Neuronal stem cell (in vitro differentiated cells): ENCODE measurements at places on chromosomes 1 and 21.

DNA sequence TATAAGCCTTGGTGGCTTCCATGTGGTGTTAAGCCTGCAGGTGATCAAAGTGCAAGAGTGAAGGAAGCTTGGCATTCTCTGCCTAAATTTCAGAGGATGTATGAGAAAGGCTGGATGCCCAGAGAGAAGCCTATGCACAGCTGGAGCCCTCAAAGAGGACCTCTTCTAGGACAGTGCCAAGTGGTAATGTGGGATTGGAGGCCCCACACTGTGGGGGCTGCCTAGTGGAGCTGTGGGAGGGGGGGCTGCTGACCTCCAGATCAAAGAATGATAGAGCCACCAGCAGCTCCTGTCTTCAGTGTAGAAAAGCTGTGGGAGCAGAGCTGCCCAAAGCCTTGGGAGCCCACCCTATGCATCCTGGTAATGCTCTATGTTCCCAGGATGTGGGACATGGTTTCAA lies 1512.7 kb upstream of the TPTE start:
- no peaks in the 10 kb centered on the region for H3K27me3 ChIP-seq
- no peaks in the 10 kb centered on the region for H3K4me1 ChIP-seq
- H3K27ac ChIP-seq = no peak overlapping the region

- DNase-seq = no peak
- peaks cover 2% of the 10 kb centered on the region for H3K36me3 ChIP-seq
- no peak overlapping the region for H3K4me3 ChIP-seq
- H3K27ac ChIP-seq = no peak overlapping the region
Observed at GRCh38 chr1:169460191-169460833, 25.4 kb downstream of the SLC19A2 start.

DNA sequence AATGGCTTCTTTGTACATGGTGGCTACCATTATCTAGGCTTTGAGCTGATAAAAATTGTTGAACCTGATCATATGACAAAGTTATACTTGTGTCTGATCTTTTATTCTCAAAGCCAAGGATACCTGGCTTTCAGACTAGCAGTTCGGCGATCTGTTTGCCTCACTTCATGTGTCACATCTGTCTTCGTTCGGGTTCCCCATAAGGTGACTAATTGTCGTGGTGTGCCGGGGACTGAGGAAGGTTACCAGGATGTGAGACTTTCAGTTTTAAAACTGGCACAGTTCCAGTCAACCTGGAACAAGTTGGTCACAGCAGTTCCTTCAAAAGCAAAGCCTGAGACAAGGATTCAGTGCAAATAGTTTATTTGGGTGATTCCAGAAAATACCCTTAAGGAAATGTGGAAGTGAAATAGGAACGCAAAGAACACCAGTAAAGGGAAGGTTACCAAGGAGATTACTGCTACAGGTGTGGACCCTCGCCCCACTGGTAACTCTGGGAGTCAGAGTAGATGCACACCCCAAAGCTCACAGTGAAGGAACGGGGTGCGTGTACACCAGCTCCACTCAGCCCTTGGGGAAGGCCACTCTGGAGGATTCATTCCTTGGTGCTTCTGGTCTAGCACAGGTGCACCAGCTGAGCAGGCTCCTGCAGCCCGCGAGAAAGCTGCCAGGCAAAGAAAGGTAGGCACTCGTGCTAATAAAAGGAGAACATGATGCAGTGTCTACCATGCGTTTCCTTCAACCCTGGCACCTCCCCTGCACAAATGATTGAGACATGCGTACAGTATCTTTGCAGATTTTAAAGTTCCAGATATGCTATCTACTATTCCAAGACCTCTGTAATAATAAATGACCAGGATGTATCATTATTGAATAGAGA lies 69.0 kb downstream of the VWA5B1 start:
- no peaks in the 10 kb centered on the region for H3K4me1 ChIP-seq
- no peaks in the 10 kb centered on the region for H3K27me3 ChIP-seq
- H3K27ac ChIP-seq = no peak overlapping the region
- no peaks in the 10 kb centered on the region for H3K36me3 ChIP-seq
- DNase-seq = no peak
- H3K4me3 ChIP-seq = no peak overlapping the region

- H3K27ac ChIP-seq = no peak overlapping the region
- no peak for DNase-seq
- no peak overlapping the region for H3K4me3 ChIP-seq
- peaks cover 1% of the 10 kb centered on the region for H3K4me1 ChIP-seq
Observed at GRCh38 chr1:98556521-98557158, 104.9 kb upstream of the SNX7 start.
